ENCODE measurements at places on chromosomes 6 and 20. TPM values are rescaled to one million over a fixed set of nuclear protein-coding genes. Genes with fewer than 3 reads are reported as not detected.

The CTAGE9 gene
- not detected for total RNA-seq

The SHLD1 gene
- 10.5 TPM for total RNA-seq

The KCNQ5 gene
- 5.1 TPM for total RNA-seq

The GRM1 gene
- total RNA-seq: not detected

DNA sequence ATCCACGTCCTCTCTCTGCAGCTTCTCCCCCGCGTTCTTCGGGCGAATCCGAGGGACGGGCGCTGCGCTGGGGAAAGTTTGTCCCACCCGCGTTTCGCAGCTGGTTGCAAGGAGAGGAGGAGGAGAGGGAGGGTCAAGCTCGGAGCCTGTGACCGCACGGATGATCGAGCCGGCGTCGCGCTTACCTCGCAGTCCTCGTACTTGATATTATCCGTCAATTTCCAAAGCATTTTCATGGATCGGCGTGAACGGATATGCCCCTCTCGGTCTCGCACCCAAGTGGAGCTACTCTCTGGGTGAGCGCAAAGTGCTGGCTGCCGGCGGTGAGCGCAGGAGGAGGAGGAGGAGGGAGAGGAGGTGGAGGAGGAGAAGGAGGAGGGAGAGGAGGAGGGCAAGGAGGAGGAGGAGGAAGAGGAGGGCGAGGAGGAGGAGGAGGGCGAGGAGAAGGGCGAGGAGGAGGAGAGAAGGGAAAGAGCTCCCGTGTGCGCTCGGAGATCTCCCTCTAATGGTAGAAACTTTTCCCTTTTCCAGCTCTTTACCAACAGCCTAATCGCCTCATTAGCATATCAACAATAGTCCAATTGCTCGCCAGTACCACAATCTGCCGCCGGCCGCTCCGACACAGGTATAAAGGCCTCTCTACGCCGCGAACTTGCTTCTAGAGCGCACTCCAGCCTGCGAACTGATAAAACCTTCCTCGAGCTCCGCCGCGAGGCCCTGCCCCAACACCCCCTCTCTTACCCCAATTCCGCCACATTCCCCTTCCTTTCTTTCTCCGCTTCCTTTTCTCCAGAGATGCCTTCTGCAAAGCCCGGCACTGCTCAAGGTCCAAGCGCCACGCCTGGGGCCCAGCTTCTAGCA lies at the start of gene TFAP2A:
Gene TFAP2A, minus strand, starts transcription at position 319 of the 861 bp plus-strand sequence. Its CDS starts 83 bp downstream, at position 236.
- DNase-seq: no peak

DNA sequence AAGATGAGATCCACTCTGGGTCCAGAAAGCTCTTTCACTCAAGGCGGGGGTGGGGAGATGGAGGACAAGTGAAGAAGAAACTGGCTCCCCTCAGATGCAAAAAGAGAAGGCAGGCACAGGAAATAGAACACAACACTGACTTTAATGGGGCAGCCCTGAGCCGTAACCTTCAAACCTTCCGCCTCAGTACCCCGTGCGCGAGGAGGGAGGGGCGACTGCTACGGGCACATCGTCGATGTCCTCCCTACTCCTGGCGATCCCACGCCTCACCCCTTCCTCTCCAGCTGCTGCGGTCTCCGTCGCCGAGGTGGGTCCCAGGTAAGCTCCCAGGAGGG lies 3.9 kb downstream of the SPEF1 start:
- no peak for DNase-seq

GRCh38 chr6:23951691-23952090 lies 174.3 kb upstream of the NRSN1 start:
- DNase-seq: no peak

DNA sequence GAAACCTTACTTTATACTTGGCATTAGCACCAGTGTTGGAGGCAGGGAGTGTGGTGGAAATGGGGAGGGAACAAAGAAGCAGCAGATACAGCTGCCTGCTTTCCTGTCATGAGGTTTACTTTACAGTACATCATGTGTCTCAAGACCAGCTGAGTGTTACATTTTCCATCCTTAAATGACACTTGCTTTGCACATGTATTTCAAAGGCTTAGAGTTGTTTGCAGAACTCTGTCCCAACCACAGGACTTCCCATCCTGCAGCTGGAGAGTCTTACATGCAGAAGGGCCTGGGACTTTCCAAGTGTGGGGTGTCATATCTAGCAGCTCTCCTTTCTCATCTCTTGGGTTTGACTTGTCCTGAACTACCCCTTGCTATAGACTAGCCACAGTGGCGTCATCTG lies 395.9 kb downstream of the DHX35 start:
- no peak for DNase-seq

DNA sequence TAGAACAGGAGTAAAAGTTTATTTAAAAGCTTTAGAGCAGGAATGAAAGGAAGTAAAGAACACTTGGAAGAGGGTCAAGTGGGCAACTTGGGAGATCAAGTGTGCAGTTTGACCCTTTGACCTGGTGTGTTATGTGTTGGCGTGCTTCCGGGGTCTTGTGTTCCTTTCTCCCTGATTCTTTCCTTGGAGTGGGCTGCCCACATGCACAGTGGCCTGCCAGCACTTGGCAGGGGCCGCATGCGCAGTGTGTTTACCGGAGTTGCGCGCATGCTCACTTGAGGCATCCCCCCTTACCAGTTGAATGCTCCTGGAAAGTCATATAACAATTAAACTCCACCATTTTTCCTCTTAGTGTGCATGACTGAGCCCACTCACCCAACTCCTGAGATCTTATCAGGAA lies 160.3 kb downstream of the ADAT2 start:
- DNase-seq: no peak

GRCh38 chr6:153214436-153214835 lies 83.4 kb upstream of the RGS17 start:
- no peak for DNase-seq

- no peak for DNase-seq
Observed at GRCh38 chr6:3806169-3806922, 42.8 kb upstream of the FAM50B start.

GRCh38 chr20:56098981-56099500 lies 93.7 kb upstream of the CBLN4 start:
- DNase-seq: no peak

GRCh38 chr6:30683980-30684338 lies 2.5 kb downstream of the PPP1R18 start:
- DNase-seq: no peak

- DNase-seq: no peak
Observed at GRCh38 chr6:67252663-67253062, 1382.4 kb upstream of the ADGRB3 start.

DNA sequence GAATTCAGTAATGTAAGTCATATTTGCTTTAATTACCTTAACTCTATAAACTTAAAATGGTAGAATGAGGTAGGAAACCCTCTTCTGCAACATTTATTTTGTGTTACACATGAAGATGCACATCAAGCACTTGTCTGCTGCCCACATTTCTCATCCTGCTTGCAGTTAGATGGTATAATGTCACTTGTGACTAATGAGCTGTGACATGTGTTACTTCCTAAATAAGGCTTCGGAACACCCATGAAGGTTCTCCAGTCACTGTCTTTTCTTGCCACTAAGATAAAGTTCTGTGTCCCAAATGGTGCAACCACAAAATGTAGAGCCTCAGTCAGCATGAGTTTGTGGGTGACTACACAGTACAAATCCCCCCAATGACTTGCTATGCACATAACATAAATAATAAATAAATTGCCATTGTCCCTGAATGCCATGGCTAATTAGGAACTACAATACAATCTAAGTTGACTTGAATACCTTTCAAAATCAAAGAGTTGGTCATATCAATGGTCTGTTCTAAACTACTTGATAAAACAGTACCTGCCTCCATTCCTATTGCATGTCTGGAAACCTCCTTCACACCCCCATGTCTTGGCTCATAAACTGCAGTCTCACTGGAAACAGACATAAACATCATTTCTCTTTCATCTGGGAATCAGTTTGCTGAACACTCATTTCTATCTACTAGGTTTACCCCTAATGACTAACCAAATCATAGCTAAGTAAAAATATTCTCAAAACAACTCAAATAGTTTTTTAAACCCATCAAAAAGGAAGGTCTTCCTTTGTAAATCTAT lies 157.2 kb downstream of the PTPRK start:
- no peak for DNase-seq

DNA sequence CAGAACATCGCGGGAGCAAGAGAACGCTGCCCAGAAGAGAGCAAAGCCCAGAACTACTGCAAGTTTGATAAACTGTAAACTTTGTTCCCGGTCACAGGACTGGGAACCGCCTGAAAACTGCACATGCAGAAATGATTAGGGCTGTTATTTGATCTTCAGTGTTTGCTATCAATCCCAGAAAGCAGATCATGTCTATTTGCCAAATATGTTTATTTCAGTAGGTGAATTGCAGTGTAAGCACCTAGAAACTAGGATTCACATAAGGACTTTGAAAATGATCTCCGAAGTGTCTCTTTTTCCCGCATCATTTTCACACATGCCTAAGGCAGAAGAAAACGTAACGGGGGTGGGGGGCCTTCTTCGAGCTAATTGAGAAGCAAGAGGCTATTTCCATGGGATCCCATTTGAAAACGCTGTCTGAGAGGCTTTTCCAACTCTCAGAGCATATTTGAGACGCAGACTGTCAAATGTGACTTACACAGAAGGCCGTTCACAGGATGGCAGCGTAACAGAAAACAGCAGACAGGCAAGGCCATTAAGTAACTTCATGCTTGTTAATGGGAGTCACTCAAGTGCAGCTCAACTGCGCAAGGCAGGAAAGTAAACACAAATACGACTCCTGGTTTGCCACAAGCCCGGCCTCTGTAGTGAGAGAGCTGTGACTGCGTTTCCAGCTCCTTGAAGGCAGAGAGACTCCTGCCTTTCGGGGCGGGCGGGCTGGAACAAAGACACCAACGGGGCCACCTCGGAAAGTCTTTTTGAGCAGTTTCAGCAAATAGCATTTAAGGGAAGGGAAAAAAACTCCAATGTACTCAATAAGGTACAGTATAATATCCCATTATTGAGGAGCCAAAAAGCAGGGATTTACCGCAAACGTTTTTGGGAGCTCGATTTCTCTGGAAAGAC lies 144.7 kb upstream of the ZNF217 start:
- no peak for DNase-seq

- DNase-seq: no peak
Observed at GRCh38 chr20:31988430-31989015, 20.6 kb downstream of the XKR7 start.

All from activated CD4-positive, alpha-beta T cell treated with anti-CD3 and anti-CD28 coated beads for 36 hours (primary cell).